ENCODE measurements at places on chromosomes 3 and 15.

DNA sequence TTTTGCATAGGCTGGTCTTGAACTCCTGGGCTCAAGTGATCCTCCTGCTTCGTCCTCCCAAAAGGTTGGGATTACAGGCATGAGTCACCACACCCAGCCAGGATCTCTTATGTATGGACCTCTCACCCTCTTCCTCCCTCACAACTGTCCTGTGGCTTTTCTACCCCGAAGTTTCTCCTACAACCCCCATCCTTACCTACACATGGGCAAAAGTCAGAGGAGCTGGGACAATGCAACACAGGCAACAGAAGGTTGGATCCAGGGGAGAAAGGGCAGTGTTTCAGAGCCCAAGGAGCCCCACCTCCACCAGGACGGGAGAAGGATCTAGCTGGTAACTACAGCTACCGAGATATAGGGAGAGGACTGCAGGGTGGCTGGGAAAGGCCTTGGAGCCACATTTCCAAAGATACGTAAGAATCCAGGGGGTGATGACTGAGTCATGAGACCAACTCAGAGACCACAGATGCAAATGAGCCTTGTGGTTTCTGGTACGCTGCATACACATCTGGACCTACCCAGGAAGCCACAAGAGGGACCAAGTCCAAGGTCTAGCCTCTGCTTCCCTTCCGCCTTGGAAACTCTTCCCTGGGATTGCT, 13.6 kb downstream of the IGDCC4 start:
- no peak for DNase-seq

DNA sequence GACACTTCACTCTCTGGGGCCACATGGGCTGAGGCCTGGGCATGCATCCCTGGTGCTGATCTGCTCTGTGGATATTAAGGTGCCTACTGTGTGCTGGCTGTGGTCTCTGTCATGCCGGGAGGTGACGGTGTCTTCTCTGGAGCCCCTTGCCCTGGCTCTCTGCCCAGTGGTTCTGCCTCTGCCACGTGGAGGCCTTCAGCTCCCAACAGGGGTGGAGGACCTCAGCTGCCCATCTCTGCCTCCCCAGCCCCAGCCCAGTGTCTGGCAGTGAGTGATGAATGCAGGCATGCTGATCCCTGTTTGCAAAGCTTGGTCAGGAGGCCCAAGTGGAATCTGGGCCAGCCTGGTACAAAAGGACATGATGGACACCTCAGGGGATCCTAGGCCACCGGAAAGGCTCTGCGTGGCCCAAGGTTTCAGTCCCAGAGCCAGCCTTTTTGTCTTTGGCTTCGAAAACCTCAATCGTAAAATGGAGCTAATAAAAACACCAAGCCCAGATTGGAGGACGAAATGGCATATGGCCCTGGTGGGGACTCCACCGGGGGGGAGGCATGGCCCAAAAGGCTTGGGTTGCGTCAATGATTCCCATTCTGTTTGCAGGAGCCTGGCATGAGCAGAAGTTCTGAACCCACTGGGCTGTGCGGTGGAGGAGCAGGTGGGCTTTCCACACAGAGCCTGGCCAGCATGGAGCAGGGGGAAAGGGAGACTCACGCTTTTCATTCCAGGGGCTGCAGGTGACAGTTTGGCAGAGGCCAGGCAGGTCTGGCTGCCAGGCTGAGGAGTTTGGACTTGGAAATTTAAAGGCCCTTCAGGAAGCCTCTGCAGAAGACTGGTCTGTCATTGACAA, 54.7 kb upstream of the KLF13 start:
- DNase-seq, result no peak

DNA sequence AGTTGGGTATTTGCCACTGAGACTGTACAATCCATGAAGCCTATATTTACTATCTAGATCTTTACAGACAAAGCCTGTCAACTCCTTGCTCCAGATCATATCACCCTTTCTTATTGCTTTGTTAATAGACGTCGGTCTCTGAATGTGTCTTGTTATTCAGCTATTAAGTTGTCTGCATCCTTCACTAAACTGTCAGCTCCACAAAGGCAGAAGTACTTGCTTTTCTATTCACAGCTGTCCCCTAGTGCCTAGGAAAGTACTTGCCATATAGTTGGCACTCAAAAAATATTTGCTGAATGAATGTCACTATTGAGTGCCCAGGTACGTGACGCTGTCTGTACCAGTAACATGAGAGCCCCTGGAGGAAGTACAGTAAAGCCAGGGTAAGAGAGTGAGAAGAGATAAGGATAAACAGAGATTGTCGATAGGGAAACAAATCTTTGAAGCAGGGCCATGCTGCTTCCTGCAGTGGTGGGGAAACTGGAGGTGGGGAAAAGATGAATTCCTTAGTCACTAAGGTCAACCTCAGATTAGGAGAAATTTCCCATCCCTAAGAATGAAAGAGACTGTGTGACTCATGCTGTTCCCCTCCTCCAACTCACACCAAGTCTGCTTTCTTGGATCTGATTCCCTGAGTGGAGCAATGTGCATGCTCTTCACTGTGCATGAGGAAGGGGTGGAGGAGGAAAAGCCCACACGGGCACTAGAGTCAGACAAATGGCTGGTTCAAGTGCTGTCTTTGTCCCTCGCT, 36.3 kb downstream of the PRICKLE2 start:
- no peak for DNase-seq

DNA sequence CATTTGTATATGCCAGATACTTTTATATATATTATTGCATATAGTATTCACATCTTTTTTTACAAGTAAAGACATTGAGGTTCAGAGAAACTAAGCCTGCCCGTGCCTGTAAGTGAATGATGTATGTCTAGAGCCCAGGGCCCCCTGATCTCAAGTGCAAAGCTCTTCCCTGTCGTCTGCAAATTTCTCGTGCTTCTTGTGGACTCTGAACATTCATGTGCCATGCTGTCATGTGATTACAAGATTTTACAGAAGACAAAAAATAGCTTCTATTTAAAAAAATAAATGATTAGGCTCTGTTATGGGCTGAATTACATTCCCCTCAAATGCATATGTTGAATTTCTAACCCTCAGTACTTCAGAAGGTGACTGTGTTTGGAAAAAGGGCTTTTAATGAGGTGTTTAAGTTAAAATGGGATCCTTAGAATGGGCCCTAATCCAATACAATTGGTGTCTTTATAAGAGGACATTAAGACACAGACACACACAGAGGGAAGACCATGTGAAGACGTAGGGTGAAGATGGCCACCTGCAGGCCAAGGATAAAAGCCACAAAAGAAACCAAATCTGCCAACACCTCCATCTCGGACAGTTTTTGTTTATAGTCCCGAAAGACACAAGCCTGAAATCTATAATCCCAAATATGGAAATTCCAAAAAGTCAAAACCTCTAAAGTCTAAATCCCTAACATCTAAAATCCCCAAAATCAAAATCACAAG, 3.9 kb upstream of the MASP1 start:
- no peak for DNase-seq

DNA sequence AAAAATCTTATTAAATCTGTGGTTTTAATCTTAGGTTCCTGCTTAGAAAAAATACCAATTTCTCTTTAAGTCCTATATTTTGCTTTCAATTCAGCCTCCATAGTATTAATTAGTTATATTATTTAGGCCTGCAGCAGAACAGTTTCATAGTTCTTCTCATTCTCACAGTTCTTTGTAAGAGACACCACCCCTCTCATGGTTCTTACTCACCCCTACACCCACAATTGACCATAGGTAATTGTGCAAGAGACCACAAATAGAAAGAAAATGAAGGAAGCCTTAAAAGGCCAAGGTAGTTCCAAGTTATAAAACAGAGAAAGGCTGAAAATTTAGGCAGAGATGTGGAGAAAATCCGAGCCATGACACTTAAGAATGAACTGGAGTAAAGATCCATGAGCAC, 415.3 kb downstream of the TIGIT start:
- no peak for DNase-seq

- DNase-seq, result no peak
Measured at GRCh38 chr15:74782259-74783071, 585 bp downstream of the CSK start.

DNA sequence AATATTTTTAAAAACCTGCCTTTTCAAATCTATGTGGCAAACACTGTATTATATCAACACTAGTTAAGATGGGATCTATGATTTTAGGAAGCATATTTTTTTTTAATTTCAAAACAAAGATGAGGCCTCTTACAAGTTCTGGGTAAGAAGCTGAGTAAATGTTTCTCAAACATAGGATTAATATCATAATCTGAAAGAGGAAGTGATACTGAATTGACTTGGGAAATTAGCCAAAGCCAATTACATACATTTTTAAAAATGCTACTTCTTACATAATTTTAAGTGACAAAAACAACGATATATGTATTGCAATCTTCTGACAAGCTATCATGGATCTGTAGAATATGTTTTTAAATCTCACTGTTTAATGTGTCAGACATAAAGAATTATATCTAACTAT, 135.1 kb upstream of the UBP1 start:
- no peak for DNase-seq

GRCh38 chr15:56980473-56980872, 62.0 kb downstream of the TCF12 start:
- DNase-seq, result no peak

DNA sequence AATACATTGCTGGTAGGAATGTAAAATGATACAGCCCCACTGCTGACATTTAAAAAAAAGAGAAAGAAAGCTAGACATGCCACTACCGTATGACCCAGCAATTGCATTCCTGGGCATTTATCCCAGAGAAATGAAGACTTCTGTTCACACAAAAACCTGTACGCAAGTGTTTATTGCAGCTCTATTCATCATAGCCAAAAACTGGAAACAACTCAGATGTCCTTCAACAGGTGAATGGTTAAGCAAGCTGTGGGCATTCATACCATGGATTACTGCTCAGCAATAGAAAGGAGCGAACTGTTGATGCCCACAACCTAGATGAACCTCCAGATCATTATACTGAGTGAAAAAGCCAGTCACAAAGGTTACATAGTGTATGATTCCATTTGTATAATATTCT, 132.5 kb downstream of the MAP2K5 start:
- no peak for DNase-seq

- no peak for DNase-seq
Measured at GRCh38 chr3:120369037-120369467, 19.9 kb upstream of the LRRC58 start.

DNA sequence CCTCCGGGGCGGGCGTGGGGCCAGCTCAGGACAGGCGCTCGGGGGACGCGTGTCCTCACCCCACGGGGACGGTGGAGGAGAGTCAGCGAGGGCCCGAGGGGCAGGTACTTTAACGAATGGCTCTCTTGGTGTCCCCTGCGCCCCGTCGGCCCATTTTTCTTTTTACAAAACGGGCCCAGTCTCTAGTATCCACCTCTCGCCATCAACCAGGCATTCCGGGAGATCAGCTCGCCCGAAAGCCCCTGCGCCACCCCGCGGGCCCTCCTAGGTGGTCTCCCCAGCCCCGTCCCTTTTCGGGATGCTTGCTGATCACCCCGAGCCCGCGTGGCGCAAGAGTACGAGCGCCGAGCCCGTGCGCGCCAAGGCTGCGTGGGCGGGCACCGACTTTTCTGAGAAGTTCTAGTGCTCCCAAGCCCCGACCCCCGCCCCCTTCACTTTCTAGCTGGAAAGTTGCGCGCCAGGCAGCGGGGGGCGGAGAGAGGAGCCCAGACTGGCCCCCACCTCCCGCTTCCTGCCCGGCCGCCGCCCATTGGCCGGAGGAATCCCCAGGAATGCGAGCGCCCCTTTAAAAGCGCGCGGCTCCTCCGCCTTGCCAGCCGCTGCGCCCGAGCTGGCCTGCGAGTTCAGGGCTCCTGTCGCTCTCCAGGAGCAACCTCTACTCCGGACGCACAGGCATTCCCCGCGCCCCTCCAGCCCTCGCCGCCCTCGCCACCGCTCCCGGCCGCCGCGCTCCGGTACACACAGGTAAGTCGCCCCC, at the start of gene THBS1:
TSS of gene THBS1 (plus strand) at position 595 of the 757 bp plus-strand sequence. CDS start 779 bp downstream, outside the sequence.
- DNase-seq, result no peak

GRCh38 chr15:66936861-66937582, 128.4 kb upstream of the SMAD3 start:
- no peak for DNase-seq

DNA sequence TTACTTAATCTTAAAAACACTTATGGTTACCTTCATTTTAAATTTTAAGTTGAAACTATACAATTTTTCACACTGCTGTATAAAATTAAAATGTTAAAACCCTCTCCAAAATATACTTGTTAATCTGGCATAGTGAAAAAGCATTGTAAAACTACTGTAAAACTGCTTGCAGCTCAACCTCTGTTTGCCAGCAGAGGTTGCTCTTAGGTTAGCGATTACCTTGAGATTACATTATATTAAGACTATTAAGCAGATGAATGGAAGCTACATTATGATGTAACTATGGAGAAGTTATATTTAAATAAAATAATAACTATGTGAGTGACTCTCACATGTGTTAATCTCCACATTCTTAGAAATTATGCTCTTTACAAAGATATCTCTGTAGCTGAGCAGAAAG, 143.6 kb upstream of the SLITRK3 start:
- no peak for DNase-seq
